Stimulated activated CD8-positive, alpha-beta memory T cell treated with anti-CD3 and anti-CD28 coated beads, Interleukin-7, amount 100 ng/mL, for 4 hours (primary cell): ENCODE measurements at places on chromosomes 12 and 14.

- no peak for DNase-seq
These were observed 184.6 kb upstream of the PZP start for GRCh38 chr12:9392842-9393241.

GRCh38 chr14:99755068-99755405 is 38.2 kb upstream of the EML1 start:
- no peak for DNase-seq

GRCh38 chr12:112198120-112198733 is 72.9 kb downstream of the TRAFD1 start:
- peak; percentile 2 for DNase-seq

DNA sequence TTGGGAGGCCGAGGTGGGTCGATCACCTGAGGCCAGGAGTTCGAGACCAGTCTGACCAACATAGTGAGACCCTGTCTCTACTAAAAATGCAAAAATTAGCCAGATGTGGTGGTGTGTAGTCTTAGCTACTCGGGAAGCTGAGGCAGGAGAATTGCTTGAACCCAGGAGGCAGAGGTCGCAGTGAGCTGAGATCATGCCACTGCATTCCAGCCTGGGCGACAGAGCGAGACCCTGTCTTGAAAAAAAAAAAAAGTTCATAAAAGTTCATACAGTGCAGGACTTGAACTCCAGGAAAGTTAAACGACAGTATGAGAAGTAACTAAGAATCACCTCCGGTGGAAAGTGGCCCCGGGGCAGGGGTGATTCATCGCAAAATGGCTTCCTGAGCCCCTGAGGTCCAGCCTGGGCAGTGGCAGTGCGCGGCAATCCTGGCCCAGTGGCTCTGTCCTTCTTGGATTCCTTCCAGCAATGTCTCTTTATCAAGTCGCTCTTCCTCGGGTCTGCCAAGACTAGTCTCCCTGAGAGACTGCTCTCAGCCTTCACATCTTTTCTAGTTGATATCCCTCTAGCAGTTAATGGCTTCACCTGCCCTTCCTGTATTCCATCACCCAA is 16.7 kb upstream of the MAP1LC3B2 start:
- DNase-seq: no peak

DNA sequence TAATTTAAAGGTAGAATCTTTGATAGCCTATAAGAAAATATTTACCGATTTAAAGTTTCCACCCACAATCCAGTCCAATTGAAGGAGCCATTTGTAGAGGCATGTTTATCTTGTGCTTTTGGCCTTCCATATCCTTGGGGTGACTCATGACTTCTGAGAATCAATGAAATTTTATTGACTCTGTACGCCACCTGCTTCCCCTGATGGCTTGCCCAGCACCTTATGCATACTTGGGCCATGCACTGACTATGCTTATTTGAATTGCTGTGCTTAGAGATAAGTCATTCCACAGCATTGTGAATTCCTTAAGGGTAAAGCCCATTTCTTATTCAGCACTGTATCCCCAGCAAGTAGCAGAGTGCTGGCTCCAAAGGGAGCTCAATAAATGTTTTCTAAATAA is 954.8 kb upstream of the SEL1L start:
- no peak for DNase-seq

DNA sequence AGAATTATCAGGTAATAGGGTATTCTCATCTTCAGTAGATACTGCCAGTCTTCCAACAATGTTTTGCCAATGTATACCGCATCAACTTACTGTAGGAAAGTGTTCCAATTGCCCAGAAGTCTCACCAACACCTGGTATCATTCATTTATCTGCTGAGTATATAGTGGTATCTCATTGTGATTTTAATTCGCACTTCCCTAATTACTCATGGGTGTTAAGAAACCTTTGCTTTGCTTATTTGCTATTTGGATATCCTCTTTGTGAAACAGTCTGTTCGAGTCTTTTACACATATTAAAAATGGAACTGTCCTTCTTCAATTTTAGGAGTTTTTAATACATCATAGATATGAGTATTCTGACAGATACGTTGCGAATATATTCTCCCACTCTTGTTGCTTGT is 6.1 kb downstream of the TM7SF3 start:
- no peak for DNase-seq
